ENCODE measurements at places on chromosomes 6 and 20. TPM values are rescaled to one million over a fixed set of nuclear protein-coding genes. Genes with fewer than 3 reads are reported as not detected.

- DNase-seq: no peak
These were observed 112.0 kb upstream of the CITED2 start for GRCh38 chr6:139486476-139486799.

- no peak for DNase-seq
These were observed 76.8 kb upstream of the PIM1 start for GRCh38 chr6:37092923-37093727.

TRDN gene
- not detected for total RNA-seq

DNA sequence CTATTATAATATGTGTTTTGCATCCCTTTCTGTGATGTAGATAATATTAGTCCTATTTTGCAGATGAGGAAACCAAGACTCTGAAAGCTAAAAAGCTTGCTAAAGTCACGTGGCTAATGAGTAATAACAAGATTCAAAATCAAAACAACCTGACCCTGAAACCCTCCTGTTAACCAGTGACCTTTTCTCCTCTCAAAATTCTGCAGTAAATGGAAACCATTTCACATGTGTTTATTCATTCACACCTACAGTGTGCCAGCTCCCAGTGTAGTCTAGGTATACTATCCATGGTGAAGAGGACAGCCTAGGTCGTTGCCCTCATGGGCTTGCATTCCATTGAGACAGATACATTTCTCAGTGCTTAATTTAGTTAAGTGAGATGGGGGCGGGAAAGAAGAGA, 30.6 kb upstream of the PHACTR2 start:
- DNase-seq: no peak

DNA sequence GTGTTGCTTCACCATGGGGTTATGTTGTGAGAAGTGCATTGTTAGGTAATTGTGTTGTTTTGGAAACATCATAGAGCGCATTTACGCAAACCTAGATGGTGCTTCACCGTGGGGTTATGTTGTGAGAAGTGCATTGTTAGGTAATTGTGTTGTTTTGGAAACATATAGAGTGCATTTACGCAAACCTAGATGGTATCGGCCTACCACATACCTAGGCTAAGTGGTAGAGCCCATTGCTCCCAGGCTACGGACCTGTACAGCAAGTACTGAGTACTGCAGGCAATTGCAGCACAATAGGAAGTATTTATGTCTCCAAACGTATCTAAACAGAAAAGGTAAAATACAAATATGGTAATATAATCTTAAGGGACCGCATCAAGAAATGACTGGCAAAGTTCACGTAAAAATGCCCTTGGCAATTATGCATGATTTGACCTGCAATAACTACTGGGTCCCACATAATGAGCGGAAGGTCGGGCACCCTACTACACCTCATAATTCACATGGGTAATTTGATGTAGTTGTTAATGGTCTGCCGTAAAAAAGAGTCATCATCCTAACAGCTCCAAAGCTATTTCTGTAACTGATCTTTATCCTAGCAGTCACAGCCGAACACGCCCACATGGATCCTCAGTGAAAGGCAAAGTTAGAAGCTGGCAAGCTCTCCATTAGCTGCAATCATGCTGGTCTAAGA, 76.0 kb downstream of the RSPH3 start:
- DNase-seq: no peak

DNA sequence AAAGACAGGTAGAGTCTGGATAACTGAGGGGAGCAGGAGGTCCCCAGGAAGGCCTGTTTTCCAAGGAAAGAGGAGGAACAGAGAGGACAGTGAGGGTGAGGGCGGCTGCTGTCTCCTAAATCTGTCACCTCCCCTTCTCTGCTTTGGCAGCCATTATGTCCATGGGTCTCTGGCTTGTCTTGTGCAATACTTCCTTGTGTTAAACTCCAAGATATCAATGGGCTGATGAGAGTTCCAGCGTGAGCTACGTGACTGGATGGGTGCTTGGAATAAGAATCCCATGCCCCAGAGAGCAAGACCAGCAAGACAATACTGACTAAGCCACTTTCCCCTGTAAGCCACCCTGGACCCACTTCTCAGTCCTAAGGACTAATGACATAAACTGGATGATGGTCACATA, 26.3 kb upstream of the DNAAF9 start:
- no peak for DNase-seq

DNA sequence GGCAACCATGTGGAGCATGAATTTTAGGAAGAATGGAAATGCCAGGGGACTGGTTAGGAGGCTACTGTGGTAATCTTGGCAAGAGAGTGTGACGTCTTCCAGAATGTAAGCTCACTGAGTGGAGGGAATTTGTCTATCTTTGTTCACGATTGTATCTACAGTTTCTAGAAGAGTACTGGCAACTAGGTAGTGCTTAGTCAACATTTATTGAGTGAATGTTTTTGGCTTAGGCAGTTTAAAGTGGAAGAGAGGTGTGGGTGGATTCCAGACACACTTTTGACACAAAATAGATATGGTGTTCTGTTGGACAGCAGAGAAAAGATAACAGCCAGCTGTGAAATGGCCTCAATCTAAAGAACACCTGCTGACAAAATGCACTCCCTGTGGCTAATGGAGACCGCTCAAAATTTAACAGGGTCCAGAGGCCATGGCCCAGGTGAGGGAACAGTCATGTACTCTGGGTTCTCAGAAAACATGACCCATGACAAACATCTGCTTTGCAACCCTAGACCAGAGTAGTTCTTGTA, 139.3 kb downstream of the GPX5 start:
- no peak for DNase-seq

TNXB gene
- total RNA-seq: 30.4 TPM

C20orf144 gene
- 0.23 TPM for total RNA-seq

ARID1B gene
- 53.1 TPM for total RNA-seq

TRIM31 gene
- total RNA-seq: not detected

DNA sequence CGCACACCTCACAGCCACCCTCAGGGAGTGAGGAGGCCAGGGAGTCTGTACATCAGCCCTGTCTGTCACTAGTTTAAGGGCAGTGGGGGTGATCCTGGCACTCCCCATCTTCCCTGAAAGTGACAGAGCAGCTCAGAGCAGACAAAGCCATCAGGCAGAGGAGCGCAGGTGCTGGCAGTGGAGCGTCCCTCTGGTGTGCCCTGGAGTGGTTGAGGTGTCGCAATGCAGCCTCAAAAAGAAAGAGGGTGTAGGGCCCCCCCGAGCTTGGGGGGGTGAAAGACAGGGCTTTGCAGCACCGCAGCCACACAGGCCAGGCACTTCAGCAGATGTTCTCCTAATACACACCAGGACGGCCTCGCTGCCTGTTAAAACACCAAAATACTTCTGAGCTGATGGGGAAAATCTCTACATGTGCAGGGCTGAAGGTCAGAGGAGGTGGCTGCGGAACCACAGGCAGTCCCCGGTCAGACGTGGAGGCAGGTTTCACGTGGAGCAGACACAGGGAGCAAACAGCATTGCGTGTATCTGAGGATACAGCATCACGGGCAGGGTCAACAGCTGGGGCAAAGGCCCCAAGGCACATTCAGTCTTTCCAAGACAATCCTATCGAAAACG, 69.5 kb downstream of the PREX1 start:
- DNase-seq: no peak

GRCh38 chr20:15060265-15061060, 723.1 kb upstream of the FLRT3 start:
- DNase-seq: no peak

- no peak for DNase-seq
These were observed 106.2 kb upstream of the ARMC2 start for GRCh38 chr6:108742041-108742440.

DNA sequence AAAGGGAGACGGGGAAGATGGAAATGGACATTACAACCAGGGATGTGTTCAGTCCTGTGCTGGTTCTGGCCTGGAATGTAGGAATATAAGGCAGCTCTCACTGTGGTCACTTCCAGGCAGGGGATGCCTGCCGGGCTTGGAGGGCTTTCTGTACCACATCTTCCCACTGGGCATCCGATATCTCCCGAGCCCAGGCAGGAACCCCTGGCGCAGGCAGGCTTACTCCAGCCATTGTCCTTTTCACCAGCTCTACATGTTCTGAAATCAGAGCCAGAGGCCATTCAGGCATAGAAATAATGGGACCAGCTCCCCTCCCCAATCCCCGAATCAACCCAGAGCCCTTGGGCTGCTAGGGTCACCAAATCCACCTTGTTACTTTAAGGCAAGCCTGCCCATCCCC, 1.4 kb downstream of the MEA1 start:
- DNase-seq: no peak

DNA sequence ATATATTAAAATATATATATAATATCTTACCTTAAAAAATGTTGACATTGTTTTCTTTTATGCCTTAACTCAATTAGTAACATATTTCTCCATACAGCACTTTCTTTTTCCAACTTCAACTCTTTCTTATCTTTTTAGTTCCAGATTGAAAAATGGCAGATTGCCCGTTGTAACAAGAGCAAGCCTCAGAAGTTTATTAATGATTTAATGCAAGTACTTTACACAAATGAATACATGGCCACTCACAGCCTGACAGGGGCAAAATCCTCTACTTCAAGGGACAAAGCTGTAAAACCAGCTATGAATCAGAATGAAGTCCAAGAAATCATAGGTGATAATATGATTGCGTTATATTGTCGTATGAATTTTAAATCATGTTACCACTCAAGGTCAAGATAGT, 29.4 kb upstream of the KIAA1586 start:
- DNase-seq: no peak

FILIP1 gene
- not detected for total RNA-seq

DNA sequence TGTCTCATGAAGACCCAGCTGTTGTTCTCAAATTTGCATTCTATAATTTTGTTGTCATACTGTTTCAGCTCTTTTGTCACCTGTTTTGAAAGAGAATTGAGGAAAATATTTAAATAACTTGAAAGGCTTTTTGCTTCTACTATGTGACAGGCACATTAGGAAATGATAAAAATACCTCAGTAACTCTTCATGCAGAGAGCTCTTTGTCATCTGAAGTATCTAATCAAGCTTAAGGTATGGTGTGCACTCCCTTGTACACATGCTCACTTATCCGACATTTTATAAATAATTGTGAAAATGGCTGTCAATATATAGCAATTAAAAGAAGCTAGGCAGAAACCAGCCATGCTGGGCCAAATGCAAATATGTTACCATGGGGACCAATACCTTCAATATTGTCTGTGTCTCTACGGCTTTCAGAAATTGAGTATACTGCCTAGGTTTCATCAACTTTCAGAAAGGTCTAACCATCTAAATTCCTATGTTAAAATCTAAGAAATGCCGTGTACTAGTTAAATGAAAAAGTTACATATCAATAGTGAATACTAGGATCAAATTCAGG, 349.0 kb downstream of the RNGTT start:
- DNase-seq: no peak

HLA-E gene
- 493 TPM for total RNA-seq

- no peak for DNase-seq
These were observed 66.5 kb downstream of the ILRUN start for GRCh38 chr6:34630040-34630439.

BTNL2 gene
- total RNA-seq: not detected

- no peak for DNase-seq
These were observed 3.7 kb upstream of the SMAP1 start for GRCh38 chr6:70663881-70664466.

GRCh38 chr6:47138046-47138445, 95.9 kb upstream of the ADGRF1 start:
- DNase-seq: no peak

PHACTR1 gene
- 0.29 TPM for total RNA-seq

DNA sequence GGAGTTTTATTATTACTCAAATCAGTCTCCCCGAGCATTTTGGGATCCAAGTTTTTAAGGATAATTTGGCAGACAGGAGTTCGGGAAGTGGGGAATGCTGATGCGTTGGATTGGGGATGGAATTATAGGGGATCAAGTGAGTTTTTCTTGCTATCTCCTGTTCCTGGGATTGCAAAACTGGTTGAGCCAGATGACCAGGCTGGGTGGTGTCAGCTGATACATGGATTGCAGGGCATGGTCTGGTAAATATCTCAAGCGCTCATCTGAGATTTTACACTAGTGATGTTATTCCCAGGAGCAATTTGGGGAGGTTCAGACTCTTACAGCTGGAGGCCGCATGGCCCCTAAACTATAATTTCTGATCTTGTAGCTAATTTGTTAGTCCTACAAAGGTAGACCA, 54.7 kb downstream of the ENPP1 start:
- DNase-seq: no peak

MLIP gene
- total RNA-seq: not detected

Data from activated naive CD4-positive, alpha-beta T cell treated with anti-CD3 and anti-CD28 coated beads, Interleukin-2, amount 50 U/mL, for 72 hours (primary cell).